ENCODE measurements at places on chromosomes 3 and 15. TPM values are rescaled to one million over a fixed set of nuclear protein-coding genes. Genes with fewer than 3 reads are reported as not detected.

GRCh38 chr15:25056484-25057425, 102.0 kb downstream of the SNRPN start:
- no peak for DNase-seq

GRCh38 chr15:64930778-64931371, 19.2 kb downstream of the ANKDD1A start:
- DNase-seq: peak; percentile 23

DNA sequence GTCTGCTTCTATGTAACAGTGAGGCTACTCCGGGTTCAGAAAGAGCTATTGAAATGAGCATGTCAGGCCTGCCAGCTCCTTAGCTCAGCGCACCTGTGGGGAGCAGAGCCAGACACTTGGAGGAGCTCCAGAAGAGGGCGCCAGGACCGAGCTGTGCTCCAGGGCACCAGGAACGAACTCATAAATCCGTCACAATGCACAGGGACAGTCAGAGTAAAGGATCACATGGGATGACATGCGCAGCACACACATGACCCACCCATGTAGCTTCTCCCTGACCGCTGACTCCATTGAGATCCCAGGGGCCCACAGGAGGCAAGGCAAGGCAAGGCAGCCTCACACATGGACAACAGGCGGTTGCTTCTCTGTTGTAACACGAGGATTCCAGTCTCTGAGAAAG, 26.0 kb upstream of the GNB5 start:
- DNase-seq: no peak

- DNase-seq: no peak
These were observed 45.2 kb downstream of the ADAM10 start for GRCh38 chr15:58704155-58704865.

DNA sequence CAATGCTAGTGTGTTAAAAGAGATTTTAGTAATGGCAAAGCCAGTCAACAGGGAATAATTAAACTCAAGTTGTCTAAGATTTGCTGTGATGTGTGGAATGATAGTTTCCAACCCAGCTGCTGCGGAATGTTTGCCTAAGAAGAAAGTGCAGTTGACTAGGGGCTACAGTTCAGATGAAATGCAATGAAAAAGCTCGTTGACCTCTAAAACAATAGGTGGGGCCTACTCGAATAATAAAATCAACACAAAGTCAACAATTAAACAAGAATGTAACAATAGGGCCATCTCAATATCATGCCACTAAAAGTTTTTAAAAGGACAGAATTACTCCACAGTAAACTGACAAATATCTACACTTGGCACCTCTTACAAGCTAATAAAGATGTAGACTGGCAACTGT, 484.2 kb downstream of the MECOM start:
- peak; percentile 37 for DNase-seq

- DNase-seq: no peak
These were observed 413.6 kb upstream of the ARL6 start for GRCh38 chr3:97350971-97351370.

DNA sequence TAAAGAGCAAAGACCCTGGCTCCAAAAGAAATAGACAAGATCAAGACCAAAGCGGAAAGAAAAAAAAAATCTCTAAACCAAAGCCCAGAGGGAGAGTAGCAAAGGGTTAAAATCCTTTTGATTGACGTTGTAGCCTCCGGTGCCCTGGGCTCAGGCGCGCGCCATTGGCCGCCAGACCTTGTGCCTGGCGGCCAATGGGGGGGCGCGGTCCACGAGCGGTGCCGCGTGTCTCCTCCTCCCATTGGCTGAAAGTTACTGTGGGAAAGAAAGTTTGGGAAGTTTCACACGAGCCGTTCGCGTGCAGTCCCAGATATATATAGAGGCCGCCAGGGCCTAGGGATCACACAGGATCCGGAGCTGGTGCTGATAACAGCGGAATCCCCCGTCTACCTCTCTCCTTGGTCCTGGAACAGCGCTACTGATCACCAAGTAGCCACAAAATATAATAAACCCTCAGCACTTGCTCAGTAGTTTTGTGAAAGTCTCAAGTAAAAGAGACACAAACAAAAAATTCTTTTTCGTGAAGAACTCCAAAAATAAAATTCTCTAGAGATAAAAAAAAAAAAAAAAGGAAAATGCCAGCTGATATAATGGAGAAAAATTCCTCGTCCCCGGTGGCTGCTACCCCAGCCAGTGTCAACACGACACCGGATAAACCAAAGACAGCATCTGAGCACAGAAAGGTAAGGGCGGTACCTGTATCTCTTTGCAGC, at the start of gene HES1:
TSS of gene HES1 (plus strand) at position 343 of the 713 bp plus-strand sequence. CDS start at position 576, 233 bp downstream.
- DNase-seq: peak; percentile 99

DNA sequence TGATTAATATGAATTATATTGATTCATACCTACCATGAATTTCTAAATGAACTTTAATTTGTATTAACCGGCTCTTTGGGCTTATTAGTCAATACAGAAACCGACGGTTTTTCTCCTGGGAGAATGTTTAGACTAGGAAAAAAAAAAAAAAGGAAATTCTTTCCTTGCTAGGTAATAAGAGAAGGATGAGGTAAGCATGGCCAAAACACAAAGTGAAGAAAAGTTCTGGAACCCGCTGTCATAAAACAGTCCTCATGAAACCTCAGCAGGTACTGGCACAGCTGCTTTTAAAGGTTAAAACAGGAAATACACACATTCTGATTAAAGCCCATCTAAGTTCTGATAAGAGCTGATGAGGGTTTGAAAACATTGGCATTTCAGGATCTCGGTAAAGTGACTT, 30.8 kb upstream of the PSTPIP1 start:
- no peak for DNase-seq

DNA sequence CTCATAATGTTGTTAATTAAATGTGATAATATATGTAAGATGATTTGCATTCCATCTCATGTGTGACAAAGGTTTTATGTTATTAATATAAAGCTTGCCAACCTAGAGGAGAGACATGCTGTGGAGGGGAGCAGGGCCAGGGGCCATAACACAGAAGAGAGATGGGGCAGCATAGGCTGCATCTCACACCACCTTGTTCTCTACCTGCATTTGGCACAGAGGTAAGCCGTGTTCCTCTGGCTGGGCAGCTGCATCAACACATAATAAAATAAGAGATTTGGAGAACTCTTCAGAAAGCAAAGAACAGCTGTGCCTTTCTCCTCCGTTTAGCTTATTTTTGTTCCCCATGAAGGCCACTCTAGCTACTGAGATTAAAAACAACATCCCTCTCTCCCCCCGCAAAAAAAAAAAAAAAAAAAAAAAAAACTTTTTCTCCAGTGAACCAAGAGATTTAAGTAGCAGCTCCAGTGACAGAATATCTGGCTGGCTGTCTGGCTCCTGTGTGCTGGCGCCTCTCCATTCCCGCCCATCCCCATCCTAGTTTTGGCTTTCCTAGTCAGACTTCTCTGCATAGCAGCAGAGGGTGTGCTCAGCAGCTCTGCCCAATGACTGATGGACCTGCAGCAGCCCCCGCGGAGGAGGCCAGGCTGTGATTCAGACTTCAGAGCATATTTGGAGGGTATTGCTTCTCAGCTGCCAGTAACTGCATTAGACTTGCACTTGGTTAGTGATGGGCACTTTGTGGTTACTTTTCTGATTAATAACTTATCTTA, 52.2 kb upstream of the STXBP5L start:
- peak; percentile 13 for DNase-seq

The SLCO2A1 gene
- polyA plus RNA-seq: 57.5 TPM

The PATL2 gene
- polyA plus RNA-seq: 4.8 TPM

Data from lung (tissue), 17 donors.